ENCODE measurements at places on chromosomes 1 and 21.

- no peak for DNase-seq
Measured at GRCh38 chr1:187788718-187789117, 960.0 kb downstream of the PLA2G4A start.

DNA sequence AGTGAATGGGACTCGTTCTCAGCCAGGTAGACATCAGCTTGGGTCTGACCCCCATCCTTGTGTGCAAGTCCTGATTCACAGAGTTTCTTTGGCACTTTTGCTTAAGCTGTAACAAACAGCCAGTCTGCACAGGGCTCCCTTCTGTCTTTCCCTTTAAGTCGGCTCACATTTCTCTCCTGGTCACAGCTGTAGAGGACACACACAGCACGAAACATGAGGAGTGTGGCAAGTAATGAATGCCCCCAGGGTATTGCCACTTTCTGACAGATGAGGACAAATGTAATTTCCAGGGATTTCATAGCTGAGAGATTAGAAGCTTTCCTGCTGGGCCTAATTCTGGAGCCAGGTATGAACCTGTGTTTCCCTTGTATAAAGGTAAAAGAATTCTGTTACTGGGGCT, 423.5 kb downstream of the KIF26B start:
- DNase-seq: no peak

- DNase-seq: no peak
Measured at GRCh38 chr1:8032366-8032910, 6.3 kb upstream of the ERRFI1 start.

GRCh38 chr1:231867607-231868006, 241.0 kb downstream of the DISC1 start:
- no peak for DNase-seq

DNA sequence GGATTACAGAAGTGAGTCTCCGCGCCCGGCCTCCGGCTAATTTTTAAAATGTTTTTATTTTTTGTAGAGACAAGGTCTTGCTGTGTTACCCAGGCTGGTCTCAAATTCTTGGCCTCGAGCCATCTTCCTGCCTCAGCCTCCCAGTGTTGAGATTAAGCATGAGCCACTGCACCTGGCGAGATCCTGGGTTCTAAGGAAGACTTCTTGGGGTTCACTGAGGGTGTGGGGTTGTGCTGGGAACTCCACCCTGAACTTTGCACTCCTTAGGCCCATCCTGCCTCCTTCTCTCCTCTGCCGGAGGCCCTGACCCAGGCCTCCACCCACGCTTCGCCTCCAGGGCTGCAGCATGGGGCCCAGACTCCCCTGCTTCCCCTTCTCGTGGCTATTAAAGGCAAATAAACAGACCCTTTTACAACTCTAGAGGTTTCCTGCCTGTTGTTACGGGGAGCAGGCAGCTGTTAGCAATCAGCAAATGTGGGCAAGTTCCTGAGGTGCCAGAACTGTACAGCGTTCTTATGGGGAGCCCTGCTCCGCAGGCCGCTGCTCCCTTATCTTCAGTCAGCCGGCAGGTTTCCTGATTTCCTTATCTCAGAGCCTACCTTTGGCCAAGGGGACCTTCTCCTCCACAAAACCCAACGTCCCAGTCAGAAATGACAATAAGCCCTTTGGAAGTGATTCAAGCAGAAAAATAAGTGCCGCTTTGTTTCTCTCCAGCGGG, 41.0 kb upstream of the LIN9 start:
- peak; percentile 71 for DNase-seq

GRCh38 chr1:26697978-26698849, 2.4 kb downstream of the ARID1A start:
- DNase-seq: peak; percentile 93

- no peak for DNase-seq
Measured at GRCh38 chr1:61344696-61345095, 262.3 kb downstream of the NFIA start.
